ENCODE measurements at places on chromosomes 1 and 21.

DNA sequence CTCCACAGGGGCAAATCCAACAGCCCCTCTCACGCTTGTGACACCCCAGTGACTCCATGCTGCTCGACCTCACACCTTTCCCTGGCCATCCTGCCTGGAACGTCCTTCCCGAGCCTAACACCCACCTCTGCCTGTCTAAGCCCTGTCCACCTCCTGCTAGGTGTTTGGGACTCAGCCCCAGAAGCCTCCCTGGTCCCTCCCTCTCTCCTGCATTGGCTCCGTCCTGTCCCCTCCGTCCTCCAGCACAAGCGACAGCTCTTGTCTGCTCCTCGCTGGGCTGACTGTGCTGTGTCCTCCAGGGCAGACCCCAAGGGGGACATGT, 102.0 kb upstream of the IFFO2 start:
- no peak for DNase-seq

GRCh38 chr1:171212607-171213351, 27.7 kb downstream of the FMO2 start:
- no peak for DNase-seq

- no peak for DNase-seq
These were observed 17.4 kb downstream of the PIK3R3 start for GRCh38 chr1:46114925-46115603.

- DNase-seq, result peak; percentile 13
These were observed 3.3 kb downstream of the SH3BP5L start for GRCh38 chr1:248822148-248823032.

GRCh38 chr1:210625715-210626114, 297.0 kb downstream of the HHAT start:
- DNase-seq, result no peak

DNA sequence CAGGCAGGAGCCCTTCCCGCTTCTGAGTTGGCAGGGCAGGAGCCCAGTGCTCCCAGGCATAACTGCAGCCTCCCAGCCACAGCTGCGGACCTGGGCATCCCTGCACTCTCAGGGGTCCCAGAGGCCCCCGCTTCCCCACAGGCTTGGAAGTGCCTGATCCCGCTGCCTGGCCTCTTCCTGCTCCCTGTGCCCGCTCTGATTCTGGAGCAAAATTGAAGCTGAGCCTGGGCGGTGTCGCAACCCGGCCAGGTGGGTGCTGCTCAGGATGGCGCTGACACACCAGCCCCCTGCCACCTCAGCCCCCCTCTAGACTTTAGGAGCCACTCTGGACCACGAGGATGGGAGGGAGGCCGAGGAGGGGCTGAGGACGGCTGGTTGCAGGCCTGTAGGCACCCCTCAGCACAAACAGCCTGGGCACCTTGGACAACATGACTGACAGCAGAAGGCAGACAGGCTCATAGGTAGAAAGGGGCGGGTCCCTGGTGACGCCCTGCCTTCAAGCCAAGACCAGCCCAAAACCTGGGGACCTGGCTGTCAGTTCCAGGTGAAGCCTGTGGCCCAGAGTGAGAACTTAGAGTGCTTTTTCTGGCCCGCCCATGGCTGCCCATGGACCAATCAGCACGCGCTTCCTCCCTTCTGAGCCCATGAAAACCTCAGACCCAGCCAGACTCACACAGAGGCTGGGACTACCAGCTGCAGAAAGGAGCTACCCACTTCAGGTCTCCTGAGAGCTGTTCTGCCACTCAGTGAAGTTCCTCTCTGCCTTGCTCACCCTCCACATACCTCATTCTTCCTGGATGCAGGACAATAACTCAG, 7.2 kb downstream of the HLCS start:
- DNase-seq, result no peak

DNA sequence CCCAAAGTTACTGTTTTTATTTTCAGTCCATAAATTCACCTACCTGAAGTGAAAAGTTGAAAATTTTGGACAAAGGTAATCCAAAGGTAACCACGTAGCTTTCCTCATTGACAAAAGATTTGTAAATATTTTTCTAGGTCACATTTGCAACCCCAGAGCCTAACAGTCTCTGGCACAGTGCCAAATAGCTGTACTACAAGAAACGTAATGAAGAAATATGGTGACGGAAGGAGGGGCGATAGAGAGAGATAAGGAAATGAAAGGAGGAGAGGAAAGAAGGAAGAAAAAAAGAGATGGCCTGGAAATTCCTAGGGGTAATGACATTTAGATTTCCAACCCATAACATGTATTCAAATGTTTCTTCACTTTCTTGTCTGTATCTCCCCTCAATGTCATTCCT, 159.4 kb downstream of the BARHL2 start:
- DNase-seq, result no peak

- no peak for DNase-seq
These were observed 39.1 kb upstream of the CLDN14 start for GRCh38 chr21:36518883-36519492.

- DNase-seq, result no peak
These were observed 186.1 kb downstream of the CLEC20A start for GRCh38 chr1:178310685-178311105.

GRCh38 chr21:44027607-44028286, 15.6 kb downstream of the TRAPPC10 start:
- no peak for DNase-seq

Measured in stimulated activated CD4-positive, alpha-beta T cell treated with anti-CD3 and anti-CD28 coated beads, Interleukin-2, amount 100 ng/mL, for 24 hours (primary cell).